ENCODE measurements at places on chromosomes 2 and 18. TPM values are rescaled to one million over a fixed set of nuclear protein-coding genes. Genes with fewer than 3 reads are reported as not detected.

DNA sequence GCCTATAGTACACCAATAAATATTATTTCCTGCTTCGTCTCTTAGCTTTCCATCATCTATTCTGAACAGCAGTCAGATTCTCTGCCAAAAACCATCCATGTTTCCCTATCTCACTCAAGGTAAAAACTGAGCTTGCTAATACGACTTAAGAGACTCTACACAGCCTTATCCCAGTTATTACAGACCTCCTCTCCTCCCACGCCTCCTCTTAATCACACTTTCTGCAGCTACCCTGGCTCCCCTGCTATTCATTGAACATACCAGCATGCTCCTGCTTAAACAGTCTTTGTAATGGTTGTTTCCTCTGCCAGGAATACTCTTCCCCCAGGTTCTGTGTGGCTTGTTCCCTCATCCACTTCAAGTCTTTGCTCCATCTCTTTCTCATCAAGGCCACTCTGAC lies 81.5 kb downstream of the PDE1A start:
- no peak for DNase-seq

- peak; percentile 80 for DNase-seq
Observed at GRCh38 chr2:105324732-105325131, 4.8 kb downstream of the TGFBRAP1 start.

The RTP5 gene
- total RNA-seq, result not detected

DNA sequence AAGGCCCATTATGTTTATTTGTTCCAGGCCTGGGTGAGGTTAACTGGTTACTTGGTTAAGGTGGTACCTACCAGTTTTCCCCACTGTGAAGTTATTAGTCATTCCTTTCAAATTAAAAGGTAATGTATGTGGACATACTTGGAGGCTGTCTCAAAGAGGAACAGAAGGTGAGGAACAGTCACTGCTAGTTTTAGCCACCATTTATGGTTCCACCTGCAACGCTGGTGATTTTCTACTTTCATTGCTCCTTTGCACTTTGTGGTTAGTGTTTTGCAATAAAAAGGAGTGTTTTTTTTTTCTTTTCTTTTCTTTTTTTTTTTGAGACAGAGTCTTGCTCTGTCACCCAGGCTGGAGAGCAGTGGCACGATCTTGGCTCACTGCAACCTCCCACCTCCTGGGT lies 6.1 kb upstream of the ST6GAL2 start:
- no peak for DNase-seq

The WNT10A gene
- total RNA-seq, result not detected

The RAB27B gene
- total RNA-seq, result 1.4 TPM

DNA sequence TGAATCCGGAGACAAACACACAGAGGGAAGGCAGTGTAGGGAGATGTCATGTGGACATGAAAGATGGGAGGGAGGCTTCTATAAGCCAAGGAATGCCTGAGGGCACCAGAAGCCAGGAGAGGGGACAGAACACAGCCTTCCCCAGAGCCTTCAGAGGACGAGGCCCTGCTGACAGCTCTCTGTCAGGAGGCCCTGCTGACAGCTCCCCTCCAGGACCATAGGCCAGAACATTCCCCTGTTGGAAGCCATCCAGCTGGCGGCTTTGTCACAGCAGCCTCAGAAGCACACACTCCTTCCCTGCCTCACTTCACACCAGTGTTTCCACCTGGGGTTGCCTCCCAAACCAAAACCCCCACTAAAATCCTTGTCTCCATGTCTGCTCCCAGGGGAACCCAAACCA lies 171.3 kb upstream of the ID2 start:
- DNase-seq, result no peak

DNA sequence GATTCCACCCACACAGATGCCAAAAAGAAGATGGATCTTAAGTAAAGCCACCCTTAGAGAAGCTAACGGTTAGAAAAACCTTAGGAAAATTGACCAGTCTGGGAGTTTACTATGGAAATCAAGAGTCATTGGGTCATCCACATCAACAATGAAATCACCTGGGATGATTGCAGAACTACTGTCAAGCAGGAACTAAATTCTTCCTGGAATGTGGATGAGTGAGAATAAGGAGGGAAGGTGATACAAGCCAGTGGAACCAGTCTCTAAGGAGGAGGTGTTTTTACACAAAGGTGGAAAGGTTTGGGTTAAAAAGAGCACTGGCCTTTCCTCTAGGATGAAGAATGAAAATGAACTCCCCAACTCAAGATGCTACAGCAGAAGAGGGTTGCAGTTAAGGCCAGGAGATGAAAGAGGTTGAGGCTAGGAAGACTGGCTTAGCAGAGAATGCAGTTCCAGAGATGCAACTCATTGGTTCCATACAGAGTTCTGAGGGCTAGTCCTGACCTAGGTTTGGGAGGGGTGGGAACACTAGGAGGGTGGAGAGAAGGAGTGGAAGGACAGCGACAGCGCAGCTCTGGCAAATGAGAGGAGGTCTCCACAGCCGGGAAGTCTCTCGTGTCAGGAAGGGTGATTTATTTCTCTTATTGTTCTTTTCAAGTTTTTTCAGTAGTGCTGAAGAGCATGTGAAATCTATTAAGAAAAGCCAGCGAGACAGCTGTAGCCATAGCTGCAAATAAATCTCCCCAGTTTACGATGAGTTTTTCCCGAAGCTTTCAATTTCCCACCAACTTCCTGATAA lies 27.7 kb upstream of the KDM3A start:
- no peak for DNase-seq

The MXD1 gene
- 1.6 TPM for total RNA-seq

- no peak for DNase-seq
Observed at GRCh38 chr2:236169151-236169721, 1.1 kb upstream of the GBX2 start.

The ST8SIA5 gene
- total RNA-seq, result 0.48 TPM

The RNF144A gene
- total RNA-seq, result 6.5 TPM

The MFSD6 gene
- 6.6 TPM for total RNA-seq

DNA sequence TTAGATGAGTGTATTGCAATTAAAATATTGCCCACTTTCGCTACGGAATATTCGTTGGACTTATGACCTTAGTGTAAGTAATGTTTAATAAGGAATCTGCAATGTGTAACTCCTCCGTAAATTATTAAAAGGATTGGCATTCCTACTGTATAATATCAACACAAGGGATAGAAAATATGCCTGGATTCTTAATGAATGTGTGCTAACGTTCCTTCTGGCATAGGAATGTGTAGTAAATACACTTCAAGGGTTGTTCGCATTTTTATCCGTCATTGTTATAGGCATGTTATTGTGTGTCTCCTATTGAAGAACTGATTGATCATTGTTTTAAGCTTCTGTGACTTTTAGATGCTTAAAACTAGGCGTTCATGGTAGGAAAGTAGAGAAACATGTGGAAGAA lies 134.5 kb downstream of the NEDD4L start:
- no peak for DNase-seq

The STPG4 gene
- total RNA-seq, result not detected

- DNase-seq, result no peak
Observed at GRCh38 chr2:162053066-162053807, 20.8 kb downstream of the DPP4 start.

The CTLA4 gene
- total RNA-seq, result not detected

DNA sequence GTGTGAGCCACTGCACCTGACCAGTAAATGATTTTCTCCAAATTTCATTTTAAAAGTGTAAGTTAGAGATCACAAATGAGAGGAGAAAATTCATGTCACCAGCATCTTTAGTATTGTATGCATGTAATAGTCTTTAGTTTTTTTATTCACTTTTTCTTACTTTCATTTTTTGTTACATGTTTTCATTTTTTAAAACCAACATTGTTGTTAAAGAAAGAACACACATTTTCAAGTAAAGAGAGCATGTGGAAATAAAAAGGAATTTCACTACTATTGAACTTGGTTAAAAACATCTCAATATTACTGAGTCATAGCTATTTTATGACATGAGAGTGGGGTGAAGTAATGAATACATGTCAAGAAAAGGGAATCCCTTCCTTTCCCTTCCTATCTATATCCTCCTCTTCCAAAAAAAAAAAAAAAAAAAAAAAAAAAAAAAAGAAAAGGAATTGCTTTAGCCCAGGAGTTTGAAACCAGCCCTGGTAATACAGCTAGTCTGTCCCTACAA lies 29.1 kb upstream of the PMAIP1 start:
- DNase-seq, result no peak

DNA sequence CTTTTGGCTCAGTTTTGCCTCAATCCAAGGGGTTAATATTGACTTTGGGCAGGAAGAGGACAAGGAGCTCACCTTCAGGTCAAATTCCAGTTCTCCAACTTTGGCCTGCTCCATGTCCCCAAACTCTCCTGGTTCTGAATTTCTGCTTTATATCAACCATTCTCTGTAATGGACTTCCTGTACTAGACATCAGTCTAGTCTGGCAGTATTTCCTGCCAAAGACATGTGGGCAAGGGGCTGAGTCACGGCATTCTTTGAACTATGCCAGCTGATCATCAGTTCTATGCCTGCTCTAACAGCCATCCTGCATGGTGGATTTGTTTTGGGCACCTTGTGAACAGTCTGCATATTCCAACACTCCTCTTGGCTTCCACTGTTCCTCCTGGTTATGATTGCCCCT lies 199.4 kb downstream of the ZEB2 start:
- DNase-seq, result peak; percentile 75

- no peak for DNase-seq
Observed at GRCh38 chr18:79511671-79512301, 116.1 kb downstream of the NFATC1 start.

The FRZB gene
- total RNA-seq, result 0.08 TPM

The ASIC4 gene
- total RNA-seq, result not detected

The SERPINB3 gene
- not detected for total RNA-seq

The HADHA gene
- total RNA-seq, result 91.9 TPM

DNA sequence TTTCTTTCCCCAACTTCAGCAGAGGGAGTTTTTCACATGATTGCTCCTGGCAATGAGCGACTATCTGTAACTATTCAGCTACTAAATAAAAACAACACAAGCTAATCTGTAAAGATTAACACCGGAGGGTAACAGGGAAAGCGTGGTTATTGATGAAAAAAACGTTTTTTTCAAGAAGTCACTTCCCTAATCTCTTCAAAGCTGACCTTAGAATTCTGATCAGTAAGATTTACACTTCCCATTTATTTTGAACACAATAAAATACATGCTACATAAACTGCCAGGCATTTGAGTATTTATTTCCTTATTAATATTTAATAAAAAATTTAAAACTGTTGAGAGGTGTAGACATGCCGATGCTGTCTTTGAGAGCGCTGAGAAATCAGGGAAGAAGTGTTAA lies 207.4 kb upstream of the HDAC4 start:
- DNase-seq, result no peak

DNA sequence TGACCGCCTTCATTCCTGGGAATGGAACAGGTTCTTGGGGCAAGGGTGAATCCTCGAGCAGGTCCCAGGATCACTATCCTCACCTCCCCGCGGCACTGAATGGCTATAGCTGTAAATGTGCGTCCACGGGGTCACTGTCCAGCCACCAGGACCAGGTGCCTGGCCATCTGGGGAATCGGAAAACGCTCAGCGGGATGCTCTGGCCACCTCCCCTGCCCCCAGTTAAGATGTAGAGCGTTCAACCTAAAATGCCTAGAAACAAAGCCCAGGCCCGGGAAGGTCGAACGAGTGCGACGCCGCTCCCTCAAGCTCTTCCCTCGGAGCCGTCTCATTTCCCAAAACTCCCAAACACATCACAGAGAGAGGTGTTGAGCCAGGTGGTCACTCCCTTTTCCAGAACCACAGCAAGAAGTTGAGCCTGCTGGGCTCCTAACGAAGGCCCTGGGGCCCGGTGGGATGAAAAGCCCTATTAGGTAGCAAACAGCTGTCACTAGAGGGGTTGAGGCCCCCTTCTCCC lies 795 bp upstream of the CAPN10 start:
- no peak for DNase-seq

The VIT gene
- 2.4 TPM for total RNA-seq

- DNase-seq, result no peak
Observed at GRCh38 chr2:170500104-170500503, 215.0 kb upstream of the SP5 start.

DNA sequence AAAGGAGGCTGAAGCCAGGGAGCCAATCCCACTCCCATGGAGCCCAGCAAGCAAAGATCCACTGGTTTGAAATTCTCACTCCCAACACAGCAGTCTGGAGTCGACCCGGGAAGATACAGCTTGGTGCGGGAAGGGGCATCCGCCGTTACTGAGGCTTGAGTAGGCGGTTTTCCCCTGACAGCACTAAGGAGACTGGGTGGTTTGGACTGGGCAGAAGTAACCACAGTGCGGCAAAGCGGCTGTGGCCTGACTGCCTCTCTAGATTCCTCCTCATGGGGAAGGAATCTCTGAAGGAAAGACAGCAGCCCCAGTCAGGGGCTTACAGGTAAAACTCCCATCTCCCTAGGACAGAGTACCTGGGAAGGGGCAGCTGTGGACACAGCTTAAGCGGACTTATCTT lies 261.6 kb upstream of the KYNU start:
- no peak for DNase-seq

DNA sequence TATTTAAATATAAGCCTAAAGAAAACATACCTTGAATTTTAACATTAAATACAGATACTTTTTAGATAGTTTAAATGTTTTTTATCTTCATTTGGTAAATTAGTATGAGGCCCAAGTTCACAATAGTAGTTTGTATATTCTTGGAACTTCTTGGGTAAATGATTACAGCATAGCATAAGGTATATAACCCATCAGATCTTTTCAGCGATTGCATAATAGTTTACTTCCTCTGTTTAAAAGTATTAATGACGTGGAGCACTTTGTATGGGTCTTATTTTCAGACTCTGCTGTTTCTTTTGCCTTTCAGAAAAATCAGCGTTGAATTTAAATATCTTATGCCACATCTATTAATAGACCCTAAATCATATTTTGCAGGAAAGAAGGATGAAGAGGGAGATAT lies 60.2 kb downstream of the CHRNA1 start:
- DNase-seq, result no peak

The PDCD1 gene
- total RNA-seq, result not detected
